Cardiac muscle cell (in vitro differentiated cells and primary cell): ENCODE measurements at places on chromosomes 7 and 10. TPM values are rescaled to one million over a fixed set of nuclear protein-coding genes. Genes with fewer than 3 reads are reported as not detected.

DNA sequence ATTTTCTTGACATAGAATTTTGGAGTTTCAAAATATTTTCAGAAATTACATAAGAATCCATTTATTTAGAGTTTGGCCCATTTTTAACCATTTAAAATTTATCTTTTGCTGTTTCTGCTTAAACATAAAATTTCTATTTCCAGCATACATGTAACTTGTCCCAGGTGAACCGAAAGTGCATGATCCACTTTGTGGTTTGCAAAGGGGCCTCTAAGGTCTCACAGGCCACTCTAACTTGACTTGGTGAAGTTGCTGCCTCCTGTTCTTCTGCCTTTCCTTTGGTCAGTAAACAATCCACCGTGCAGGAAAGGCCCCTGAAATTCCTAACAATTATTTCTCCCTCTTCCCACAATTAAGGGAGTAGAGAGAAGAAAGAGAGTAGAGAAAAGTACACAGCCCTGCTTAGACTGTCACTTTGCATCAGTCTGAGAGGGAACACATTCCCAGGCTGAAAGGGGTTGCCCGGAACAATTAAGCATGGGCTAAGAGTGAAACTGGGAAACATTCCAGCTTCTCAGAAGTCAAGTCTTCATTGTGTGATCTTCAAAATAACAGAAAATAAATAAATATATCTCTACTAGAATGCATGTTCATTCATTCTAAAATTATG, 79.5 kb upstream of the SEMA3A start:
- DNase-seq: peak; percentile 32
- H3K27ac ChIP-seq: peak overlapping the region; percentile 34
- H3K4me3 ChIP-seq: no peak overlapping the region
- H3K27me3 ChIP-seq: no peaks in the 10 kb centered on the region
- H3K36me3 ChIP-seq: no peaks in the 10 kb centered on the region
- no peaks in the 10 kb centered on the region for H3K4me1 ChIP-seq

GRCh38 chr10:90319188-90319914, 538.5 kb downstream of the HTR7 start:
- no peaks in the 10 kb centered on the region for H3K27me3 ChIP-seq
- no peaks in the 10 kb centered on the region for H3K36me3 ChIP-seq
- no peak overlapping the region for H3K27ac ChIP-seq
- peak; percentile 8 for DNase-seq
- H3K4me3 ChIP-seq: no peak overlapping the region

GRCh38 chr7:48042216-48042615, 6.9 kb downstream of the C7orf57 start:
- DNase-seq: peak; percentile 68
- no peaks in the 10 kb centered on the region for H3K4me1 ChIP-seq

DNA sequence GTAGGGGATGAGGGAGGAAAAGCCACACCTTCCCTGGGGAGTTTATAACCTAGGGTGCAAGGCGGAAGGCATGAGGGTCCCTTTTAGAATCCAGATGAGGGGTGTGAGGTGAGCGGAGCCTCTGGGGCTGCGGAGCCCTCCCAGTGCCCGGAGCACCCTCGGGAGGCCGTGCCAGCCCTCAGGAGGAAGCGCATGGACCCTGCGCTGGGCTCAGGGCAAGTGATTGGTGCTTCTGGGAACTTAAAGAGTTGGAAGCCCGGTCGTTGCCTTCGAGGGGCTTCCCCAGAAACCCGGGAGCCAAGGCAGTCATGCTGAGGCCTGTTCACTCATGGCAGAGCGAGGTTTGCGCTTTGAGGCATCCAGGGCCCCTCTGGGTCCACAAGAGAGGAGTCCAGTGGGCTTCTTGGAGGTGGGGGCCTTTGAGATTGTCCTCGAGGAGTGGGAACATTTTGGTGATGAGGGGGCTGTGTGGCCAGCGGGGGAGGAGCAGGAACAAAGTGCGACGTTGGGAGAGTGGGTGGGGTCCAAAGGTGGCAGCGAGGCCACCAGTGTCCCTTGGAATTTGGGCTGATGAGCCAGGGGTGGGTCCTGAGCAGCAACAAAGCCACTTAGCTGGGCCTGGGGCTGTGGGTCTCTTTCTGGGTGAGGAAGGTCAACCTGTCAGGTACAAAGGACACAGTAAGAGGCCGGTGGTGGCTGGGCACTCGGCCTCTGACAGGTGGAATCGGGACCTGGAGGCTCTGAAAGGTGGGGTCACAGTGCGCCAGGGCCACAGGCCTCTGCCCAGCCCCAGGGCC, 79.9 kb downstream of the MKI67 start:
- H3K4me1 ChIP-seq: peaks cover 37% of the 10 kb centered on the region
- no peaks in the 10 kb centered on the region for H3K27me3 ChIP-seq
- H3K27ac ChIP-seq: peak overlapping the region; percentile 77
- DNase-seq: no peak
- no peaks in the 10 kb centered on the region for H3K36me3 ChIP-seq
- H3K4me3 ChIP-seq: no peak overlapping the region

GRCh38 chr7:5343884-5344283, 61.1 kb downstream of the SLC29A4 start:
- no peak overlapping the region for H3K27ac ChIP-seq
- no peaks in the 10 kb centered on the region for H3K27me3 ChIP-seq
- DNase-seq: no peak
- peaks cover 2% of the 10 kb centered on the region for H3K4me1 ChIP-seq
- peaks cover 35% of the 10 kb centered on the region for H3K36me3 ChIP-seq
- no peak overlapping the region for H3K4me3 ChIP-seq

- H3K27me3 ChIP-seq: no peaks in the 10 kb centered on the region
- DNase-seq: peak; percentile 21
- no peak overlapping the region for H3K4me3 ChIP-seq
- no peak overlapping the region for H3K27ac ChIP-seq
- no peaks in the 10 kb centered on the region for H3K4me1 ChIP-seq
These were observed 1071.5 kb upstream of the C7orf33 start for GRCh38 chr7:147519062-147519461.

DNA sequence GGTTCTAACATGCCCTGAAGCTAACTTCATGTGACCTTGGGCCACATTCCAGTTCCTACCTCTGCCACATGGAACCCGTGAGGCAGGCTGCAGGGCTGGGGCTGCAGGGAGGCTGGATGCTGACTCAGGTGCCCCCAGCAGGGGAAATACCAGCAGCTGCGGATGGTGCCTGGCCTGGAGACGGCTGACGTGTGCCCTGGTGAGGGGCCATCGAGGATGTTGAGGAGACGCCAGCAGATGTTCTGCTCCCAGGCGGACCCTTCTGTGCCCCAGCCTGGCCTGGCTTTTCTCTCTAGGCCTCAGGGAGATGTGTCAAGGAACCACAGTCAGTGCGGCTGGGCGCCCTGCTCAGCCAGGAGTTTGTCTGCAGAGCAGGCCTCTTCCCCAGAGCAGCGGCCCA, 8.8 kb downstream of the BAG3 start:
- H3K4me1 ChIP-seq: peaks cover 41% of the 10 kb centered on the region
- H3K36me3 ChIP-seq: no peaks in the 10 kb centered on the region
- H3K27ac ChIP-seq: no peak overlapping the region
- H3K27me3 ChIP-seq: no peaks in the 10 kb centered on the region

DNA sequence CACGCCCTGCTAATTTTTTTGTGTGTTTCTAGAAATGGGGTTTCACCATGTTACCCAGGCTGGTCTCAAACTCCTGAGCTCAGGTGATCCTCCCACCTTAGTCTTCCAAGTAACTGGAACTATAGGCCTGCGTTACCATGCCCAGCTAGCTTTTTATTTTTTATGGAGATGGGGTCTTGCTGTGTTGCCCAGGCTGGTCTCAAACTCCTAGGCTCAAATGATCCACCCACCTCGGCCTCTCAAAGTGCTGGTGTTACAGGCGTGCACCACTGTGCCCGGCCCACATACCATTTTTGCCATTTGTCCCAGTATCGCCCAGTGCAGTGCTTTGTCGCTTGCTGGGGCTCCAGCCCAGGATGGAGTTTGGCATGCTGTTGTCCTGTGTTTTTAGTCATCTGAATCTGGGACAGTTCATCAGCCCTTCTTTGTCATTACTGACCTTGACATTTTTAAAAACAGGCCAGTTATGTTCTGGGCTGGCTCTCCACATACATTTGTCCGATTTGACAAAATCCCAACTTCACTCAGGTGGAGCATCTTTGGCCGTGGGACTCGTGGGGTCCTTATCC, 16.7 kb downstream of the FOXK1 start:
- H3K27ac ChIP-seq: no peak overlapping the region
- no peaks in the 10 kb centered on the region for H3K27me3 ChIP-seq
- no peaks in the 10 kb centered on the region for H3K4me1 ChIP-seq
- no peak overlapping the region for H3K4me3 ChIP-seq

GRCh38 chr10:82318534-82318933, 443.5 kb downstream of the NRG3 start:
- no peaks in the 10 kb centered on the region for H3K36me3 ChIP-seq
- H3K27me3 ChIP-seq: no peaks in the 10 kb centered on the region
- no peak overlapping the region for H3K4me3 ChIP-seq
- H3K27ac ChIP-seq: no peak overlapping the region
- H3K4me1 ChIP-seq: no peaks in the 10 kb centered on the region
- DNase-seq: no peak

- H3K36me3 ChIP-seq: peaks cover 54% of the 10 kb centered on the region
- H3K27me3 ChIP-seq: no peaks in the 10 kb centered on the region
- no peak overlapping the region for H3K4me3 ChIP-seq
- no peaks in the 10 kb centered on the region for H3K4me1 ChIP-seq
- DNase-seq: no peak
These were observed 33.8 kb downstream of the WIPI2 start for GRCh38 chr7:5223646-5224340.

The FGFR2 gene
- polyA plus RNA-seq: 47.5 and 51.3 TPM in 2 replicates

The NEUROD6 gene
- polyA plus RNA-seq: not detected in 2 replicates

The AKR1C8 gene
- not detected in 2 replicates for polyA plus RNA-seq

The LRRC18 gene
- polyA plus RNA-seq: not detected in 2 replicates
